GM06990 (cell line): ENCODE measurements at places on chromosomes 7 and 10.

DNA sequence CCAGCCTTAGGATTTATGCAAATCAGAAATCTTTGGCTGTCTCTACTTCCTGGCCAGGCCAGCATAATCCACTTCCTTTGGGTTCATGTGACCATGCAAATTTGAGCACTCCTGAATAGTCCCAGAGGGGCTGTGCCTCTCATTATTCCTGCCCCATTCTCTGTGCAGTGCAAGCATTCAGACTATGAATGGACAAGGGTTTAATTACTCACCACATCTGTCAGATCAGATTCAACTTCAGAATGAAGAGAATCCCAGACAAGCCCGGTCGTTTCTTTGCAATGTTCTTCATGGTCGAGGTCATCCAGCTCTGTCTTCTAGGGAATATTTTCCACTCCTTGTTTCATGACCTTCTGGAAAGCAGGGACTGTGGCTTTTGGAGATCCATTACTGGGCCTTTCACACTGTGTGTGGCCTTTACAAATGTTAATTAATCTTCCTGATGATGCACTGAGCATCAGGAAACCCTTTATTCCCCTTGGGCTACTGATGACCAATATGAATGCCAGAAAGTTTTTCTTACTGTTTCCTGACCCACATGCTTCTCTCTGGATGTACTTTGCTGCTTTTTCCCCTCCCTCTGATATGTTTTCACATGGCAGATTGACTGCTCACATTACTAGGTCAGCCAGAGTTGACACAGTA is 217.6 kb upstream of the TCF7L2 start:
- DNase-seq: no peak

- DNase-seq: no peak
Measured at GRCh38 chr10:62230344-62231121, 38.1 kb downstream of the RTKN2 start.

GRCh38 chr10:9137368-9137767 is 1082.9 kb downstream of the GATA3 start:
- no peak for DNase-seq

DNA sequence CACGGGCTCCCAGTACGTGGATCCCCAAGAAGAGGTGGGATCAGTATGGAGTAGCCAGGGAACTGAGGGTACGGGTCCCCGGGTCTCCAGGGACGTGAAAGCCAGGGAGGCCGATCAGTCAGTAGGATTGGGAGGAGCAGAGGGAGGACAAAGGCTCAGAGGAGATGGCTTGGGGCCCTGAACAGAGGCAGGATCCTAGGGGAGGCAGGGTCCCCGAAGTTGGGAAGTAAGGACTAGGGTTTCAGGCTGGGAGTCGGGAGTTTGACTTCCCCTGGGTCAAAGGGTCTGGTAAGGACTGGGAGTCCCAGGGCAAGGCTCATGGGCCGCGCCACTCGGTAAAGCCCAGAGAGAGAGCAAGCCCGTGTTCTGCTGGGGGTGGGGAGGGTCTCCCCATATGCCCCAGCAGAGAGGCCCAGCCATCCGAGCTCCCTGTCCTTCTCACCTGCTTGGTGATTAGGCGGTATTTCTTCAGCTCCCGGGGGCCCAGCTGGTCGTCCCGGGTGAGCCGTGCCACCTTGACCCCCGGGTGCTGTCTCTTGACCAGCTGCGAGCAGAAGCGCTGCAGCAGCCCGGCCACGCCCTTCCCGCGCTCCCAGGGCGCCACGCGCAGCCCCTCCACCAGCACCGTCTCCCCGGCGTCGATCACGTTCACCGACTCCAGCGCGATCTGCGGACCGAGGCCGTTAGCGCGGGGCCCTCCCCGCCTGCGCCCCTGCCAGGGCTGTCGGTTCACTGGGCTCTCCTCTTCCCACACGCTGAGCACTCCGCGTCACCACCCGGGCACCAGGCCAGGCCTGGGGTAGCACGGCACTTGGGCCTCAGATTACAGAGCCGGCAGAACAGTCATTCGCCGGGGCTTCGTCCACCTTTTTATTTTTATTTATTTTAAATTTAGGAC is 7.0 kb downstream of the NAT16 start:
- peak; percentile 43 for DNase-seq

DNA sequence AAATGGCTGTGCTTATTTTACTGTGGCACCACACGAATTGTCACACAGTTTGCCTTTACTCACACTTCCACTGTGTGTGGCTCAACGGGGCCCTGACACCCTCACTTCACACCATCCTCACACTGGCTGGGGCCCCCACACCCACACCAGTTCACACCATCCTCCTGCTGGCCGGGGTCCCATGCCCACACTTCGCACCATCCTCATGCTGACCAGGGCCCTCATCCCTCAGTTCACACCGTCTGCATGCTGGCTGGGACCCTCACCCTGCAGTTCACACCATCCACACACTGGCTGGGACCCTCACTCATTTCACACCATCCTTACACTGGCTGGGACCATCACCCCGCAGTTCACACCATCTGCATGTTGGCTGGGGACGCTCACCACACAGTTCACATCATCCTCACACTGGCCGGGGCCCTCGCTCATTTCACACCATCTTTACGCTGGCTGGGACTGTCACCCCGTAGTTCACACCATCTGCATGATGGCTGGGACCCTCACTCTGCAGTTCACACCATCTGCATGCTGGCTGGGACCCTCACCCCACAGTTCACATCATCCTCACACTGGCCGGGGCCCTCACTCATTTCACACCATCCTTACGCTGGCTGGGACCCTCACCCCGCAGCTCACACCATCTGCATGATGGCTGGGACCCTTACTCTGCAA is 36.0 kb downstream of the BRI3 start:
- no peak for DNase-seq

DNA sequence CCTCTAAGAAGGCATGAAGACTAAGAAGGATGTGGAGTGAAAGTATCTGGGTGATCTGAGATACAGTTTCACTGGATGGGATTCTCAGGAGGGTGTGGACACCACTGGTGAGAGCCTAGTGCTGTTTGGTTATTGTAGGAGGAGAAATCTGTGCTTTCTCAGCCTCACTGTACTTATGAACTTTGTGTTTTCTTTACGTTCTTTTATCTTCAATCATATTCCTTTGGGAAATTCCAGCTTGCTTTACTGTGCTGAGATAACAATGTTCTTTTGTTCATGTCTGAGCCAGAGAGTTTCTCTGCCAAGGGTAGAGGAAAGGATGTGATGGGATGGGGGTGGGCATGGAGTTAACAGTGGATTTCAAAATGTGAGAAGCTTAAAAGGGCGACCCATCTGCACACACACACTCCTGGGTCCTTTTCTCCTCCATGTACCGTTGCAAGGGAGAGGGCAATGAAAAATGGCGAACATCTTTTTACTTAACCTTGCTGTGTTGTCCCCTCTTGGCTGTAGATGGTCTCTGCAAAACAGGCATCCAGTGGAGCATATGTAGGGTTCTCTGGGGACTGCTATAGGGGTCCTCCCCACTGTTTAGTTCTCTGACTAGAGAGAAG is 25.0 kb upstream of the TAX1BP1 start:
- DNase-seq: no peak

DNA sequence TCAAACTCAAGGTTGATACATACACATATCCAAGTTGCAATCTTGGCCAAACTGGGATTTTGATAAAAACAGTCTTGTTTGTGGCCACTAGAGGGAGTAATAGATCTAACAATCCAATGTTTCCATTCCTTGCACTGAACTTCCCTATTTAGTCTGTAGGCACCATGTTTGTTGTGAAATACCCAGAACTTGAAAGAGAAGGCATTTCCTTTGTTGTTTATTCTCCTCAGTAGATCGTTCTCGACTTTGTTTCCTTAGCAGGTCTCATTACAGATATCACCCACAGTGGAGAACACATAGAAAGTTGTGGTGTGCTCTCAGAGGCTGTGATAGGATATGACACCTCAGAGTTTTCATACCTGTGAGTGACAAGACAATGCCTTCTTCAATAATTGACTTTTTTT is 70.3 kb upstream of the MXI1 start:
- DNase-seq: peak; percentile 38

GRCh38 chr10:116589926-116590325 is 833 bp upstream of the PNLIPRP1 start:
- DNase-seq: no peak

GRCh38 chr7:120586571-120586970 is 271.4 kb downstream of the TSPAN12 start:
- no peak for DNase-seq

GRCh38 chr7:138105221-138105620 is 29.0 kb downstream of the AKR1D1 start:
- no peak for DNase-seq

DNA sequence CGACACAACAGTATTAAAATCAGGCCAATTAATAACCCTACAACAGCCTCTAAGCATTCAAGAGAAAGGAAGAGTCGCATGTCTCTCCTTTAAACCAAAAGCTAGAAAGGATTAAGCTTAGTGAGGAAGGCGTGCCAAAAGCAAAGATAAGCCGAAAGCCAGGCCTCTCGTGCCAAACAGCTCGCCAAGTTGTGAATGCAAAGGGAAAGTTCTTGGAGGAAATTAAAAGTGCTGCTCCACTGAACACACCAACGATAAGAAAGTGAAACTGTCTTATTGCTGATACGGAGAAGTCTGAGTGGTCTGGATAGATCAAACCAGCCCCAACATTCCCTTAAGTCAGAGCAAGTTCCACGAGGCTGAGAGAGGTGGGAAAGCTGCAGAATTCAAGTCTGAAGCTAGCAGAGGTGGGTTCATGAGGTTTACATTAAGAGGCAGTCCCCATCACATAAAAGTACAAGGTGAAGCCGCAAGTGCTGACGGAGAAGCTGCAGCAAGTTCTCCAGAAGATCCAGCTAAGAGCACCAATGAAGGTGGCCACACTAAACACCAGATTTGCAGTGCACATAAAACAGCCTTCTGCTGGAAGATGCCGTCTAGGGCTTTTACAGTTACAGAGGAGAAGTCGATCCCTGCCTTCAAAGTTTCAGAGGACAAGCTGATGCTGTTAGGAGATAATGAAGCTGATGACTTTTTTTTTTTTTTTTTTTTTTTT is 194.8 kb downstream of the MAD1L1 start:
- no peak for DNase-seq

- no peak for DNase-seq
Measured at GRCh38 chr10:24390746-24391145, 181.8 kb downstream of the KIAA1217 start.

DNA sequence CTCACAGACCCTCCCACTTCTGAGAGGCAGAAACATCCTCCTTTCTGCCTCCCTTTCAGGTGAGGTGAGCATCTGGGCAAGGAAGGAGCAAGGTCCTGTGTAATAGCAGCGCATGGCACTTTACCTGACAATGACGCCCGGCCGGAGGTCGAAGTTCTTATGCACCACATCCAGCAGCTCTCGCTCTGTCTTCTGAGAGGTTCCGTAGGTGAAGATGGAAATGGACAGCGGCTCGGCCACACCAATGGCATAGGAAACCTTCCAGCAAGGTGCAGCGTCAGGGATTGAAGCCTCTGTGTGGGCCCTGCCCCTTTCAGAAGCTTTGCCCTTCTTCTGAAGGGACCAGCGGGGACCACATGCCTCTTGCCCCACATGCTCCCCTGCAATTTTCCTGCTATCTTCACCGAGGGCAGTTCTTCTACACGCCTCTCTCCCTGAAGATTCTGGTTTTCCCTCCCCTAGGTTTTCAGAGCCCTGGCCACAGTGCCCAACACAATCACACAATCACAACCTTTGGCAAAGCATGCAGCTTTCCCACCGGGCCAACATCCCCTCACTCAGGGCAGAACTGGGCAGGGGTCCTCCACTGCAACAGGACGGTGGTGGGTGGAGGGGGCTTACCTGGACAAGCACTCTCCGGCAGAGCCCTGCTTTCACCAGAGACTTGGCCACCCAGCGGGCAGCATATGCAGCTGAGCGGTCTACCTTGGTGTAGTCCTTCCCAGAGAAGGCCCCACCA is 14.9 kb downstream of the MAT1A start:
- no peak for DNase-seq

DNA sequence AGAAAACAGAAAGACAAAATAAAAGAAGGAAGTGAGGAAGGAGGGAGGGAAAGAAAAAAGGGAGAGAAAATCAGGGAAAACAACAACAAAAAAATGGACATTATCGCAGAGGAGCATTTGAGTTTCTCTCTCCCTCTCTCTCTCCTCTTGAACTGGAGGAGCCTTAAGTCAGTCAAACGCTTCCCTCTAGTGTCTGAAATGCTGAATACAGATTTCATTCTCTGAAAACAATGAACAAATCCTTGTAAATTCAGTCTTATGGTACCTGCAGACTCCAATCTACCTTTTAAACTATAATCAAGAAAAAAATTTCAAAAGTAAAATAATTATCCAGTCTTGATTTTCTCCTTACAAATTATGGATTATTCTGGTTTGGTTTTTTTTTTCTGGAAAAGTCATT is 89.2 kb upstream of the PFKP start:
- DNase-seq: no peak

GRCh38 chr10:52542906-52543305 is 228.8 kb downstream of the DKK1 start:
- DNase-seq: no peak

DNA sequence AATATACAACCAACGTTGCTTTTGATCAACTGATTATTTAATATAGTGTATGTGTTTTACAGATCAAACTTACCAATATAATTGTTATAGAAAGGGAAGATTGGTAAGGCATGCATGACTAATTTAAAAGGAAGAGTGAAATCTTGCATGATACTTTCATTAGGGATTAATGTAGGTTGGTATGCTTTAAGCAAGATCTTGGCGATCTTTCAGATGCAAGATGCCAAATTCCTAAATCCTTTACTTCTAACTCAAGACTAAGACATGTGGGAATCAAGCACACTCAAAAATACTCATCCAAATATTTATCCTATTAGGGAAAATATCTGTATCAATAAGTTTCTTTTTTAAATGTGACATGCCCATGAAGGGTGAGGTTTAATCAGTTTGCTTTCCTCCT is 321.4 kb upstream of the MEOX2 start:
- DNase-seq: no peak

- no peak for DNase-seq
Measured at GRCh38 chr10:96366508-96366907, 7.7 kb upstream of the OPALIN start.

DNA sequence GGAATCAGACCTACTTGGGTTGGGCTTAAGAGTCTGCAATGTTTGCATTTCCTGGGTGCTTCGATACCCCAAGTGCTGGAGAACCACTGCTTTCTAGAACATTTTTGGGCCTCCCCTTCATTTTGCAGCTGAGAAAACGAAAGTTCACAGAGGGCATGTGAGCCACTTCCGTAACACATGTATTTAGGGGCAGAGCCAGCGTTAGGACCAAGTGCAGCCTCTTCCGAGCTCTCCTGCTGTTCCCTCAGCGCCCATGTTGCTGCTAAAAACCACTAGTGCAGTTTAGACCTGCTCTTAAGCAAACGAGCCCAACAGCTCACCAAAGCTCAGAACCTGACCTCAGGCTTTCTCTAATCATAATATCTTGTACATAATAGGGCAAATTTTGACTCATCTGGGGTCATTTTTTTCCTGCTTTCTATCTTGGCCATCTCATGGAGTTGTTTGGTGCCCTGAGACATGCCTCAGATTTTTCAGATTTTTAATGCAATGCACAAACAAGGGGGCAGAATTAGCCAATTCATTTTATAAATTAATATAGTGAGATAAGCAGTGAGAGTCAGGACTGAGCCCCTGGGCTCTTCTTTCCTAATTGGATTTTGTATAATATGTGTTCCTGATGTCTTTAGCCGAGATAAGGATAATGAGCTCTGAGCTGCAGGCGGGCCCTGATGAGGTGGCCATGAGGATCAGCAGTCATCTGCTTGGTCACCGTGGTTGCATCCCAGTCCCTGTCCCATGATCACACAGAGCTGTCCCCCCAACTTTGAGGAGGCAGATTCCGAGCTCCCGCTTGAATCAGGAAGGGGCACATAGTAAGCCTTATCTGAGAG is 12.9 kb downstream of the BAG3 start:
- no peak for DNase-seq
